Lung (tissue), 17 donors: ENCODE measurements at places on chromosomes 11 and 22. TPM values are rescaled to one million over a fixed set of nuclear protein-coding genes. Genes with fewer than 3 reads are reported as not detected.

The LMO1 gene
- total RNA-seq, result 0.34 TPM

The BMAL1 gene
- total RNA-seq, result 35.8 TPM

DNA sequence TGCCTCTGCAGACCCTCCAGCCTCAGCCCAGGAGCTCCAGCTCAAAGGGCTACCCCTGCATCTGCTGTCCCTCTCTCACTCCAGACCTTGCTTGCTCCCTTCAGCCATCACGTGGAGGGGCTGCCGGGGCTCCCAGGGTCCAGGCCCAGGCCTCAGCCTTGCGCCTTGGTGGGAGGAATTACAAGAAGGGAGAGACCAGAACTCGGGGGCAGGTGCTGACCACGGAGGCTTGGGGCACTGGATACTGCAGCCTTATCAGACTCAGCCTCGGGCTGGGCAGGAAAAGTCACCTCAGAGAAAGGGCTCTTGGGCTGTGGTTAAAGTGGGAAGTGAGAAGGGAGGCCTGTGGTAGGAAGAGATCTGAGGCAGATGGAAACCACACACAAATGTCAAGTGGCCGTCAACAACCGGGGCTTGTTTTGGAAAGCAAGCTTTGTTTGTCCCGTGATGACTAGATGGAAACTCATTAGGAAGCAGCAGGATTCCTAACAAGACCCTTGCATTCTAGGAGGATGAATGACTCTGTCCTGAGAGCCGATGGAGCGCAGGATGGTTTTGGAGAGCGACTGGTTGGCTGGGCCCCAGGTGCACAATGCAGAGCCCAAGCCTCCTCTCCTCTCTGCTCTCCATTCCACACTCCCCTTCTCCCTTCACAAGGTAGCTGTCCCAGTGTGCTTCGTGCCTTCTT, 1321.7 kb downstream of the TBC1D22A start:
- DNase-seq, result no peak

- peak; percentile 23 for DNase-seq
These were observed 12.4 kb downstream of the C1QTNF6 start for GRCh38 chr22:37175414-37176281.

- DNase-seq, result no peak
These were observed 24.9 kb downstream of the MRTFA start for GRCh38 chr22:40611606-40612005.
